ENCODE measurements at places on chromosomes 6 and 20. TPM values are rescaled to one million over a fixed set of nuclear protein-coding genes. Genes with fewer than 3 reads are reported as not detected.

Gene HLA-DRB1
- total RNA-seq: not detected

Gene GNAS-AS1
- total RNA-seq: 2.2 TPM

Gene LTB
- total RNA-seq: 0.37 TPM

Gene CLVS2
- total RNA-seq: not detected

Gene DSP
- 163 TPM for total RNA-seq
